Esophagus muscularis mucosa (tissue), 4 donors: ENCODE measurements at places on chromosomes 4 and X.

GRCh38 chr4:158863296-158863695, 94.5 kb downstream of the FNIP2 start:
- no peaks in the 10 kb centered on the region for H3K4me1 ChIP-seq
- peaks cover 89% of the 10 kb centered on the region for H3K36me3 ChIP-seq
- no peak overlapping the region for H3K27ac ChIP-seq

GRCh38 chr4:38125816-38126215, 165.6 kb downstream of the PTTG2 start:
- no peak overlapping the region for H3K27ac ChIP-seq
- peaks cover 15% of the 10 kb centered on the region for H3K36me3 ChIP-seq
- no peak overlapping the region for H3K4me3 ChIP-seq
- H3K4me1 ChIP-seq = peaks cover 29% of the 10 kb centered on the region
- no peaks in the 10 kb centered on the region for H3K27me3 ChIP-seq

DNA sequence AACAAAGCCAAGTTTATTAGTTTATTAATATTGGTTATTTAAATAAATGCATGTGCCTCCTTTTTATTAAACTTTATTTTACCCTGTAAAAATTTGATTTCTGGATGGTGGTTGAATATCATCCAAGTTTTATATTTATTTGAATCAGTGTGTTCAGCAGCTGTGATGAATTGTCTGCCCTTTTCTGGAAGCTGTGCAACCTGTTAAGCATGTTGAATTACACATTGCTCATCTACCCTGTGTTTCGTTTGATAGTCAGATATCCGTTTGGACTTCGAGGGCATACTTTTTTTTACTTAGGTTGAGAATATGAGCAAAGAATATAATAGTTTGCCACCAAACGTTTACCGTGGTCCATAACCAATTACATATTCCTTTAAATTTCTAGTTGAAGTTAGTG, 95.8 kb upstream of the TENM3 start:
- no peaks in the 10 kb centered on the region for H3K36me3 ChIP-seq
- H3K27me3 ChIP-seq = peaks cover 11% of the 10 kb centered on the region
- no peak overlapping the region for H3K27ac ChIP-seq
- H3K4me3 ChIP-seq = no peak overlapping the region
- peaks cover 28% of the 10 kb centered on the region for H3K4me1 ChIP-seq
- DNase-seq = no peak

DNA sequence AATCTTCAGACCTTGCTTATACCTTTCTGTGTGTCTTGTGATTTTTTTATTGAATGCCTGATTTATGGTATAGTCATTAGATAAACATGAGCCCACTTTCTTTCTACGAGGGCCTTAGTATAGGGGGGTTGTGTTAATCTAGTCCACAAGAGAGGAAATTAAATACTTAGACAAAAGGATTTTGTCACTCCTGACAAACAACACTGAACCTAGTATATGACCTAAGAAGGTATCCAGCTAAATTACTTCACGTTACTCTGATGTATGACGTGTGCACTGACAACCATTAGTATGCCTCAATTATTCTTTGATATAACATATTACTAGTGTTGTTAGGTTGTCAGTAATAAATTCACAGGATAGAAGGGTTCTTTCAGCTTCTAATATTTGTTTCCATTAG, 2.8 kb upstream of the PRR27 start:
- no peaks in the 10 kb centered on the region for H3K4me1 ChIP-seq
- DNase-seq = no peak
- no peaks in the 10 kb centered on the region for H3K36me3 ChIP-seq
- H3K4me3 ChIP-seq = no peak overlapping the region

DNA sequence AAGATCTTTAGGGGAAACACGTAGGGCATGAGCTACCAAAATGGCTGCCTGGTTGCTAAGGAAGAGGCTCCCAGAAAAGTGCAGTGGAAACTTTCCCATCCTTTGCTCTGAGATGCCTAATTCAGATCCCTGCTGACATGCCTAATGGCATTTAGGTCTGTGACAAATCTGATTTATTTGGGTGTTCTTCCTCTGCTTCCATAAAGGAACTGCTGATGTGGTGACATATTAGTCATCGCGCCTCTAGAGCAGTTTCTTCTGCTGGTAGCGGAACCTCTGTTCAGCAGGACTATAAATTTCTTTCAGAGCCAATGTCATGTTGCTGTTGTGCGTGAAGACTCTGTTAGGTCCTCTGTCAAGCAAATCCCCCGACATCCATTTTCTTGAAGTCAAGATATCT, 310.0 kb downstream of the PDHA2 start:
- H3K27ac ChIP-seq = no peak overlapping the region
- no peaks in the 10 kb centered on the region for H3K27me3 ChIP-seq
- no peaks in the 10 kb centered on the region for H3K36me3 ChIP-seq
- H3K4me1 ChIP-seq = no peaks in the 10 kb centered on the region
